CD4-positive, alpha-beta T cell treated with Interleukin-12 subunit alpha and Interleukin-12 subunit beta, for 1 hour (primary cell): ENCODE measurements at places on chromosomes 2 and 18.

DNA sequence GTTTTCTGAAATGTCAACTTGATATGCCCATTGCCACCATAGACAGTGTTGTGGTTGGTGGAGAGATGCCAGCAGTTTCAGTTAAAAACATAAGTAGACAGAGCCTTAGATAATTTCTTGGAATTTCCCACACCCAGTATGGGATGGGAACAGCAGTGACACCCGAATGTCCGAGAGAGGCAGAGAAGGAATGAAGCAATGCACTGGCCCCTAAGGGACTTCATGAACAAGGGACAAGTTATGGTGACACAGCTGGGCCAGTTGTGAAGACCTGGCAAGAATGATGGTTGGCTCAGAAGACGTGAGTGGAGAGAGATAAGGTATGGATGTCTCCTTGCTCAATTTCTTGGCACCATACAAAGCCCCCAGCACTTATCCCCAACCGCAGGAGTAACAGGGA is 165.2 kb upstream of the APCDD1 start:
- no peak for DNase-seq

DNA sequence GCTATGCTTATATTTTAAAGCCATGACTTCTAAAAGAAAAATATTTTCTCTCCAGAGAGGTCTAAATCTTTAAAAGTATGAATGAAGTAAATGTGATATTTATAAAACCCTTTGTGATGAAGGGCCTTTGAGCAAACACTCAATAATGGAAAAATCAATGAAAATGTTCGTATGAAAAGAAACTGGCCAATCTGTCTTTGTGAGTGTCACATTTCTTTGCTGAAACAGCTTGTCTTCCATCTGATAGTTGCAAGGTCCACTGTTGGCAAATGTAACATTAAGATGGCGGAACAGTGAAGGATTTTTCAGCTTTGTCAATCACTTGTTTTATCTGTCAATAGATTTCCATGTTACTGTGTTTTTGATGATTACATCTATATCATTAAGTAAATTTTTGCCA is 162.9 kb upstream of the GATA6 start:
- no peak for DNase-seq

- DNase-seq, result no peak
Measured at GRCh38 chr18:74069178-74070050, 78.2 kb downstream of the FBXO15 start.

DNA sequence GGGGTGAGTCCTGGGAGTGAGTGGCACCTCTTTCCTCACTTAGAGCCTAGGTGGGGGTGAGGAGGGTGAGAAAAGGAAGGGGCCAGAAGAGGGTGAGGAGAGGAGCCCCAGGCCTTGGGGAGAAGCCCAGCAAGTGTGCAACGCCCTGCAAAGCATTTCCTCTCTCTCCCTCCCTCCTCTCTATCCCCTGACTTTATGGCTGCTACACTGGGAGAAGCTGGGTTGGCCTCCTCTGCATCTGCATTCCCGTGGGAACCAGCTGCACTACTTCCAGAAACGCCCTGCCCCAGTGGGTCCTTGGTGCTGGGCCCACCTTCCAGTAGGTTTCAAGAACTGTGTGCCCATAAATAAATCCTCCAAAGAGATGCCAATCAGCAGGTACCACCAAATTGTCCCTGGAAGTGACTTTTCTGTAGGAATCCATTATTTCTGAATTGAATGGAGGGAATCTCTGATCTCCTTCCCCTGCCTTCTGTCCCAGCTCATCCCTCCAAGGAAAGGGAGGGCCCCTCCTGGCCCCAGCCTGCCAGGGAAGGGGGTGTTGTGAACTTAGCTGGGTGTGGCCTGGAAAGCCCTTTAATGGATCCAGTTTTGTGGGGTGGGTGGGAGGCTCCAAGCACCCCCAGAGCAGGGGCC is 95.7 kb upstream of the BOD1L2 start:
- DNase-seq, result no peak

GRCh38 chr2:81835321-81836000 is 1530.9 kb upstream of the LRRTM1 start:
- DNase-seq, result no peak

DNA sequence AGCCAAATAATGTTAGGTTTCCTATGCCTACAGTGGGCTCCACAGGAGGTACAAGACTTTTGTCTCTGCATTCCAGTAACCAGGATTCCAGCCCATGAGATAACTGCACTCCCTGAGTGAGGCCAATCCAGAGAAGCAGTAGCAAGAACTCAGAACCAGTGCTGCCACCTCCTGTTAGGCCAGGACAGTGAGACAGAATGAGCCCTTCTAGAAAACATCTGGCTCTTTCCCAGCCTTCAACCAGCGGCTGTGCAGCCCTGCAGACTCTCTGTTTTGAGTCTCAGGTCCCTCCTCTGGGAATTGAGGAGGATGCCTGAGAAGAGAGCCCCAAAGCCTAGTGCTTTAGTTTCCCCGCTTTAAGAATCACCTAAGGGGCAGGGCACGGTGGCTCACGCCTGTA is 44.2 kb downstream of the ARID5A start:
- no peak for DNase-seq
